ENCODE measurements at places on chromosomes 6 and 20. TPM values are rescaled to one million over a fixed set of nuclear protein-coding genes. Genes with fewer than 3 reads are reported as not detected.

EPPIN gene
- total RNA-seq, result not detected

PNLDC1 gene
- total RNA-seq, result not detected

ID4 gene
- 0.24 TPM for total RNA-seq

FIG4 gene
- total RNA-seq, result 18.9 TPM
